NCI-H2081 treated with DMSO at 0.1 percent for 48 hours (cell line): ENCODE measurements at places on chromosomes 1 and 21.

- no peak for DNase-seq
These were observed 87.4 kb upstream of the TTC39A start for GRCh38 chr1:51417496-51418383.

DNA sequence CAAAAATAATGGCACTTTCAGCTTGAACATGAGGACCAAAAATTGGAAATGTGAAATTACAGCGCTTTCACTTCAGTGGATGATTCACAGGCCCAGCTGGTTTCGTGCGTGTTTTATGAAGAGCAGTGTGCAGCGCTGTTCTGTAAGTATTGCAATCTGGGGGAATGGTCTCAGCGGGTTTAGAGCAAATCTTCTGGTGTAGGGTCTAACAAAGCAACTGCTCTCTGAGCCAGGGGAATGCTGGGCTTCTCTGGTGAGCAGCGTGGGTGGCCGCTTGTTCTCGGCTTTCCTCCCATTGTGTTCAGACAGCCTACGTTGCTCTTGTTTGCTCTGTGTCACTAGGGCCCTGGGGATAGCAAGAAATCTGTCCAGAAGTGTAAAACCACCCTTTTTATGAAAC is 42.4 kb upstream of the GADD45A start:
- DNase-seq = no peak

- no peak for DNase-seq
These were observed 24.7 kb upstream of the POGK start for GRCh38 chr1:166814611-166815010.

DNA sequence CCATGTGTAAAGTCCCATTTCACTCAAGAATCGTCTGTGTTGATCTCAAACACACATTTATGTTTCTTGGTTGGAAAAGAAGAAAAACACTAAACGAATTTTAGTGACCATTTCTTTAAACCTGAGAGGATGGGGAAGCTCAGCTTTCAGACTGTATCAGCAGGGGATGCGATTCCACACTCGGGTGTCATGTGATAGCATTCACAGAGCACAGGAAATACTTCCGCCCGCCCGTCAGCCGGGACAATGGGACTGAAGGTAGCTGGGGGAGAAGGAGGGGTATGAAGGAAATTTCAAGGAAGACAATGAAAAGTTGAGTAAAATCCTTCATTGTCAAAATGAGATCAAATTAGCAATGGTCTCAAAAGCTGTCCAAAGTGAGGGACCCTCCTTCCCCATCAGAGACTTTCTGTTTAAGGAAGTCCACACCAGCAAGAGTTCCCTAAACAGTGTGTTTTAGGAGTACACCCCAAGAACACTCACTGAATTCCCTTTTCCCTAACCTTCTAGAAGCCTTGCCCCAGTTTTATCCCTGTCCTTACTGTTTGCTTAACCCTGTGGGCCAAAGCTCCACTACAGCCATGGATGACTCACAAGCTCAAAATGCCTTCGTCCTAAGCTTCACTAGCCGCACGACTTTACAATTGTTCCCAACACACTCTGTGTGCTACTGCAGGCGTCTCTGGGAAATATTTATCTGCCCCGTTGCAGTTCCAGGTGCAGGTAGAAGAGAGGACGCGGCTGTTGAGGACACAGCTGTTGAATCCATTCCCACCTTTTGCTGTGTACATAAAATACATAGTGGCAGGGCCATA is 51.4 kb upstream of the SIM2 start:
- DNase-seq = no peak

DNA sequence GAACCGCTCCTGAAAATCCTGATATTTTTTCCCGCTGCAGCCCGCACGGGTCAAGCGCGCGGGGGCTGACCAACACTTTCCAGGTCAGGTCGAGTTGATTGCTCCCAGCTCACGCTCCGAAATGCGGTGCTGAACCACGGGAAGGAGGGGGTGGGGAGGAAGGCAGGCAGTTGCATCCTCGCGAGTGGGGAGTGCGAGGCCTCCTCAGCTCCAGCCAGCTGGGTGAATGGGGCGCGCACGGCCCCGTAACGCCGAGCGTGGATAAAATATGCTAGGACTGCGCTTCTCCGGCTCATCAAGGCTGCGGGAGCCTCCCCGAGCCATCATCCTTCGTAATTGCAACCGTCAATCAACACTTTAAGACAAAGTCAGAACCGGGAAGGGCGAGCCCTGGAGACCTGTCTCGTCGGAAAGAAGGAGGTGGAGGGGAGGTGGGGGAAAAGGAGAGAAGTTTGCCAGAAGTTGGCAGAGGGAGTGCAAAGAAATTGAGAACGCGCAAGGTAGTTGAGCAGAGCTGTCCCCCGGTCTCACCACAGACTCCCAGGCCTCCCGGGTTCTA is 8.0 kb downstream of the NR5A2 start:
- no peak for DNase-seq
